ENCODE measurements at places on chromosomes 13 and 19. TPM values are rescaled to one million over a fixed set of nuclear protein-coding genes. Genes with fewer than 3 reads are reported as not detected.

- no peak overlapping the region for H3K4me3 ChIP-seq
- H3K4me1 ChIP-seq, result no peaks in the 10 kb centered on the region
- DNase-seq, result no peak
- no peak overlapping the region for H3K27ac ChIP-seq
Measured at GRCh38 chr13:97068151-97068550, 73.9 kb upstream of the OXGR1 start.

DNA sequence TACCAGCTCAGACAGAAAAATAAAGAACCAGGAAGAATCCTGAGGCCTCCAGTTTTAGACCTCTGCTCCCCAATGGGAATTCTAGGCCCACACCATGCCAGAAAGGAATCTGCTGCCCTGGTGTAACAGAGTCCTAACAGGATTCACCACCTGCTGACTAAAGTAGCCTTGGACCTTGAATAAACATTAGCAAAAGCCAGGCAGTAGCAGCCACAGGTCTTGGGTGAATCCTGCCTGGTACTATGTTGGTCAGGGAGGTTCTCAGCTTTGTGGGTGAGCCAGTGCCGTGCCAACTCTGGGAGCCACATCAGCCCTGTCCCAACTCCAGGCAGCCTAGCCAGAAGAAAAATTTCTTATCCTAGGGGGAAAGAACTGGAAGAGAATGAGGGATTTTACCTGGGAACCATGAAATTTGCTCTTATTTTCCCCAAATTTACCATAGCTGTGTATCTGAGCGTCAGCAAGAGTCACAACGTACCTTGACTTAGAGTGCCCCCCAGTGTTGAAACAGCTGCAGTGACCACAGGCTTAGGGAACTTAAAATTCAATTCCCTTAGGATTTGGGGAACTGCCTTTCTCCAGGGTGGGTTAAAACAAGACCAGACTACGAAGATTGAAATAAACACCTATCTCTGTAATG is 1895.6 kb upstream of the PRR20A start:
- H3K4me1 ChIP-seq, result no peaks in the 10 kb centered on the region
- H3K27ac ChIP-seq, result no peak overlapping the region
- no peaks in the 10 kb centered on the region for H3K36me3 ChIP-seq
- DNase-seq, result peak; percentile 6

DNA sequence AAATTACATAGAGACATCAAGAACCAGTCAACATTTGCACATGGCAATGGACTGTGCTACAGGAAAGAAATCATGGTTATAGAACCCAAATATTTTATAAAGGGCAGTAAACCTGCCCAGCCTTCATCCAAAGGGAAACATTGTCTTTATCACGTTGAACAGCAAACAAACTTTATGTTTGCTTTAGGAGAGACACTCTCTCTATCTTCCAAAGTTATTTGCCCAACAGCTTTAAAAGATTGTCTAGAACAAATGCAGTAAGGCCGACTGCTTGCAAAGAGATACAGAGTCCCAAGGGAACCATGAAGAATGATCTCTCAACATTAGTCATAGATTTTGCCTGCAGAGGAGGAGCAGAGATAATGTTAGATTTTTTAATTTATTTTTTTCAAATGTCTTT is 1323.5 kb upstream of the SLC10A2 start:
- no peak overlapping the region for H3K4me3 ChIP-seq
- H3K27me3 ChIP-seq, result no peaks in the 10 kb centered on the region
- no peak overlapping the region for H3K27ac ChIP-seq
- H3K36me3 ChIP-seq, result no peaks in the 10 kb centered on the region

DNA sequence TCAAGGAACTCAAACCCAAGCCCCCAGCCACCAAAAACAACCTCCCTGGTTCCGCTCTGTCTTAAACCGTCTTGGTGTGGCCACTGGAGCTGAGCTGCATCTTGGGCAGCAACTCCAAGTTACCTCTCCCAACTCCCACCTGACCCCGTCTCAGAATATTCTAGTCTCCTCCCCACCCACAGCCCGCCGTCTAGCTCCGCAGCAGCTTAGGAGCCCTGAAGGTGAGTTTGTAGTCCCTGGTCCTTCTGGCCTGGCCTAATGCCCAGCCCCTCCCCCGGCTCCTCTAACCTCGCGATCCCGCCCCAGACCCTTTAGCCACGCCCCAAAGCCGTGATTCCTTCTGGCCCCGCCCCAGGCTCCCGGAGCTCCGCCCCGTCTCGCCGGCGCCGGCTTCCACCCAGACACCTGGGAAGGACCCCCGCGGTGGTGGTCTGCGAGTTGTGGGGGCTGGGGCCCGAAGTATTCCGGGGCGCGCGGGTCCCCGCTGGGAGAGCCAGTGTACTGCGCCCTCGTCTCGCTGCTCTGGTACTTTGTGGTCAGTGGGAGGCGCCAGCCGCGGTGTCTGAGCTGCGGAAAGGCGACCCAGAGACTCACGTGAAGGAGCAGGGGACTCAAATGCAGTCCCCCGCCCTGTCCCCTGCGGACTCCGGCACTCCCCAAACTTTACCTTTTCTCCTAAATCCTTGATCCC is 2.5 kb upstream of the LHB start:
- H3K27ac ChIP-seq, result no peak overlapping the region
- peaks cover 24% of the 10 kb centered on the region for H3K4me1 ChIP-seq
- H3K4me3 ChIP-seq, result no peak overlapping the region
- H3K36me3 ChIP-seq, result no peaks in the 10 kb centered on the region
- peak; percentile 82 for DNase-seq
- H3K27me3 ChIP-seq, result no peaks in the 10 kb centered on the region

GRCh38 chr19:43908659-43909058 is 26.4 kb downstream of the ZNF45 start:
- no peaks in the 10 kb centered on the region for H3K4me1 ChIP-seq
- H3K36me3 ChIP-seq, result peaks cover 2% of the 10 kb centered on the region
- no peaks in the 10 kb centered on the region for H3K27me3 ChIP-seq
- no peak overlapping the region for H3K27ac ChIP-seq
- DNase-seq, result no peak

- H3K27me3 ChIP-seq, result no peaks in the 10 kb centered on the region
- no peak overlapping the region for H3K4me3 ChIP-seq
- peaks cover 10% of the 10 kb centered on the region for H3K4me1 ChIP-seq
- H3K27ac ChIP-seq, result no peak overlapping the region
Measured at GRCh38 chr19:51398096-51398704, 7.8 kb upstream of the C19orf84 start.

The SERP2 gene
- 3.6 TPM for total RNA-seq

The SLITRK5 gene
- 7.4 TPM for total RNA-seq

The ZNF730 gene
- total RNA-seq, result not detected

Measured in thyroid gland (tissue), 4 donors.